Left lung (tissue), 14 donors: ENCODE measurements at places on chromosomes 7 and 10. TPM values are rescaled to one million over a fixed set of nuclear protein-coding genes. Genes with fewer than 3 reads are reported as not detected.

The CALML3 gene
- 0.52 TPM for polyA plus RNA-seq

DNA sequence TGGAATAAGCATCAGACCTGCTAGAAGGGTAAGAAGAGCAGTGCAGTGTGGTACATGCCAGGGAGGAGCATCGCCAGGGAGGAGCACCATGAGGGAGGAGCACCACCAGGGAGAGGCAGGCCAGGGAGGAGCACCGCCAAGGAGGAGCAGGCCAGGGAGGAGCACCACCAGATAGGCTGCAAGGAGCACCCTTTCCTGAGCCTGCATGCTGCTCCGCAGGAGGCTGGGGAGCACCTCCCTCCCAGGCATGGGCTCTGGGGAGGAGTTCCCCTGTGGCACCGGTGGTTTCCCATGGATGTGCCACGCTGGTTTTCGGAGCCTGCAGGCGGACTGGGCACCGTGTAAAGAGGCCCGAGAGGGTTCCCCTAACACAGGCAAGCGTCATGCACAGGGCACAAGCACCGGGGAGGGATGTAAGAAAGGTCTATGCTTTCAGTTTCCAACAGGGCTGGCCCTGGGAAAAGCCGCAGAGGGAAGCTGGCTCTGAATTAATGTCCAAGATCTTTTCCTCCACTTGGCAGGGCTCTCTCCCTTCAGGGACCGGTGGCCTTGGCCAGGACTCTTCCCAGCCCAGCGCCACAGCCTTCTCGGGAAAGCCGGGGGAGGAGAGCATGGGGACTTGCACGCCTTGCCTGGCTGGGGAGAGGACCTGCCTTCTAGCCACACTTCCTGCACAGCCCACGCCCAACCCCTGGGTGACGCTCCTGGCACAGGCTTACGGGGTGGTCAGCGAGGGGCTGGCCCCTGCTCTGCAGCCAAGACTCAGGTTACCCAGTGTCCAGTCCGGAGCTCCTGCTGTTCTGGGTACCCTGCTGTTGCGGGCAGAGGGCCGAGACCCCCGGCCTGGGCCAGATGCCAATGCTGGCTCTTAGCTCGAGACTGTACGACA, 11.5 kb upstream of the GPER1 start:
- no peak for DNase-seq

The CRTAC1 gene
- polyA plus RNA-seq, result 3.5 TPM

The LIPM gene
- polyA plus RNA-seq, result not detected

DNA sequence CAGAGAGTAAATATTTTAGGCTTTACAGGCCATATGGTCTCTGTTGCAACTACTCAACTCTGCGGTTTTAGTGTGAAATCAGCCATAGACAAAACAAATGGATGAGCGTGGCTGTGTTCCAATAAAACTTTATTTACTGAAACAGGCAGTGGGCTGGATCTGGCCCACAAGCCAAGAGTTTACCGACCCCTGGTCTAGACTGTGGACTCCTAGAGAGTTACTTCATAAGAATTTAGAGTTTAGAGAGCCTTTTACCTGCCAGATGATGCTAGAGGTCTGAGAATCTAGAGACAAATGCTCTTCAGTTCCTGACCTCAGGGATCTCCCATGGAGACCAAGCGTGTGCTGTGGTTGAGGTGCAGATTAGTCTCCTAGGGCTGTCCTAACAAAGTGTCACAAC, 174.8 kb downstream of the PTEN start:
- DNase-seq, result no peak

DNA sequence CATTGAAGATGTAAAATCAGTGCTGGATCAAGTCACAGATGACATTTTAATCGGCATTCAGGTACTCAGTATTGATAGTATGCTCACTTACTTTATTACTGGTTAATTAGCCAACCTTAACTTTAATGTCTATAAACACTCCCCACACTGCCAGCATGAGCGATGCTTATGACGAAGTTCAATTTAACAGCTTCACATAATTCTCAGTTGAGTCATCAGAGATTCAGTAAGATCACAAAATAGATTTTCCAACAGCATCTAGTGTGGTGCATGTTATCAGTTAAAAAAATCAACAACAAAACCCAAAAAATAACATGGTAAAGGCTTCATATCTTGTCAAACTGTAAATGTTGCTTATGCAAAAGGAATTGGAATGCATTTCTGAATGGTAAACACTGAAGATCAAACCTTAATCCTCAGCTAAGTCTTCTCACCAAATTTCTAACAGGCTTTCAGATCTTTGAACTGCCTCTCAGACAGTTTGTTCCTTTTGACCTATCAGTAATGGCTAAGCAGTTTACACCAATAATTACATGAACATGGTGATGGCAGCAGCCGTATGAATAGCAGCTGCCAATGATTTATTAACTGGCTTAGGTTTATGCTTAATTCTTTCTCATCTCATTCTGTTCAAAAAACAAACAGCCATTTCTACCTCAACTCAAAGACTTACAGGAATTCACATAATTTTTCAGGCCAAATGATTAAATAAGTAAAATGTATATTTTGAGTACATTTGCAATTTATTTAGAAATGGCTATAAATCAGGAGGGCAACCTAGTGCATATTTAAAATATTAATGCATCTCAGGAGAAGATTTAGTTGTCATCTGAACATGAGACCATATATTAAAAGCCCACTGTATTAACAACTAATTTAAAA, 98.5 kb downstream of the CABCOCO1 start:
- DNase-seq, result no peak
